Activated CD8-positive, alpha-beta T cell treated with anti-CD3 and anti-CD28 coated beads, Interleukin-2, amount 10 ng/mL, durations not matched to agents 7 days and 5 days (primary cell): ENCODE measurements at places on chromosomes 1 and 21. TPM values are rescaled to one million over a fixed set of nuclear protein-coding genes. Genes with fewer than 3 reads are reported as not detected.

DNA sequence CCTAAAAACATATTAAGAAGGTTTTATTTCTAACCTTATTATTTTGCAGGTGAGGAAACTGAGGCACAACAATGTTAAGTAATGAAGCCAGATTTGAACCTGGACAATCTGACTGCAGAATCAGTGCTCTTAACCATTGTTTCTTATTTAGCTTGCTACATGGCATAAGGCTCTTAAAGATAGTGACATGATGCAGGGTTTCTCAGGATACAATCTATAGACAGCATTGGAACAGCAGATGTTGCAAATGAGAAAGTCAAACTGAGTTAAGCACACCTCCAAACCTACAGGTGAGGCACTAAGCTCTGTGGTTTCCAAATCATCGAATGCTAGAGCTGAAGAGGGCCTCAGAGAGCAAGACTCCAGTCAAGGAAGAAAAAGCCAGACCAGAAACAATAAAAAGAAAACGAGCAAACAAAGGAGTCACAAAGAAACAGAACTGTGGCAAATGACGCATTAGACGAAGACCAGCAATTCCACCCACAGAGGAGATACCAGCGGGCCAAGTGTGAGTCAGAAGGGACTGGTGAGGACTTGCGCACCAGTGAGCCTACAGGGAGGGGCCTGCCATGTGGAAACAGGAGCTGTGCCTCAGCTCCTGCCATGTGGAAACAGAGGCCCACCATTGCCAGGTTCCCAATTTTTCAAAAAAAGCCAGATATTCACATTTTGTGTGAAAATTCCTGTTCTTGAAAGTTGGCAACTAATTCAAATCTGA, 14.4 kb downstream of the CD58 start:
- H3K4me1 ChIP-seq = peaks cover 65% of the 10 kb centered on the region

DNA sequence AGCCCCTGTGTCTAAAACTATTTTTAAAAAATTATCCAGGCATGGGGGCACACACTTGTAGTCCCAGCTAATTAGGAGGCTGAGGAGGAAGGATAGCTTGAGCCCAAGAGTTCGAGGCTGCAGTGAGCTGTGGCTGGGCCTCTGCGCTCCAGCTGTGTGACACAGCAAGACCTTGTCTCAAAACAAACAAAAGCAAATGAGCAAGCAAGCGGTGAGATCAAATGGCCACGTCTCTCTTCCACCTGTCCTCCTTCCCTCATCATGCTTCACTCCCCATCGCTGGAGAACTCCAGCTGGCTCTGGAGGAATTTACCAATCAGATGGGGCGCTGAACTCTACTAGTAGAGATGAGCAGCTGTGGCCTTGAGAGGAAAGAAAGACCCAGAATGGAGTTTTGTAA, 14.0 kb upstream of the REN start:
- H3K27ac ChIP-seq = no peak overlapping the region
- no peak for DNase-seq
- no peak overlapping the region for H3K4me3 ChIP-seq
- no peaks in the 10 kb centered on the region for H3K36me3 ChIP-seq
- H3K4me1 ChIP-seq = no peaks in the 10 kb centered on the region

GRCh38 chr1:202547215-202547614, 163.0 kb downstream of the SYT2 start:
- H3K27ac ChIP-seq = no peak overlapping the region
- DNase-seq = no peak
- H3K4me3 ChIP-seq = no peak overlapping the region
- no peaks in the 10 kb centered on the region for H3K36me3 ChIP-seq
- H3K4me1 ChIP-seq = peaks cover 18% of the 10 kb centered on the region

Gene RAB13
- total RNA-seq = 6.5 TPM

Gene FCRL2
- not detected for total RNA-seq

DNA sequence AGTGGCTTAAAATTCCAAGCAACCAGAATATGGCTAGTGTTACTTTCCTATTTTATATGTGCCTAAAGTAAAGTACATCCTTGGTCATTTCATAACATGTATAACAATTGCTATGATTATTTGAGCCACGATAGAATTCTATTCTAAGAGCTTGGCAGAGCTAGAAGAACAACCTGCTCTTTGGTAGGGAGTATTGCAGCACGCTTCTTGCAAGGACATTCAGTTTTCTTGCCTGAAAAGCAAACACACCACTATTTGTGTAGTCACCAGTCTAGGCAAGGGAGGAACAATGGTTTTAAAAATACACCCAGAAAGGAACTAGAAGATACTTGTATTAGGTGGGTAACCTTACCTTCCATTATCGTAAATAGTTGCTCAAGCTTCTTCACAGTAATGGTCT, 51.5 kb downstream of the CNST start:
- H3K27me3 ChIP-seq = no peaks in the 10 kb centered on the region
- H3K27ac ChIP-seq = no peak overlapping the region
- no peak overlapping the region for H3K4me3 ChIP-seq

Gene NBPF3
- total RNA-seq = 5.1 TPM

GRCh38 chr1:37239225-37239740, 205.0 kb upstream of the GRIK3 start:
- no peak for DNase-seq
- H3K4me1 ChIP-seq = no peaks in the 10 kb centered on the region
- H3K27me3 ChIP-seq = peaks cover 8% of the 10 kb centered on the region

Gene FAM110D
- total RNA-seq = not detected

Gene KIAA1614
- total RNA-seq = 0.13 TPM

Gene LCE1A
- not detected for total RNA-seq

DNA sequence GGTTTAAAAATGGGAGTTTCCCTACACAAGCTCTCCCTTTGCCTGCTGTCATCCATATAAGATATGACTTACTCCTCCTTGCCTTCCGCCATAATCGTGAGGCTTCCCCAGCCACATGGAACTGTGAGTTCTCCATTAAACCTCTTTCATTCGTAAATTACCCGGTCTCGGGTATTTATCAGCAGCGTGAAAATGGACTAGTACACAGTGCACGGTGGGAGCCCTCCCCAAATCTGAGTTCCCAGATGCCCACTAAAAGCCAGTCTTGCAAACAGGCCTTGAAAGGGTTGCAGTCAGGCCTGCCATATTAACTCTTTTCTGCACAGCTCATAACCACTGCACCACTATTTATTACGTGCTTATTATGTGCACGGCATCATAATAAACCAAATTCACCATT, 400.9 kb downstream of the PRDM2 start:
- no peak overlapping the region for H3K27ac ChIP-seq
- H3K4me1 ChIP-seq = no peaks in the 10 kb centered on the region
- DNase-seq = no peak
- peaks cover 3% of the 10 kb centered on the region for H3K27me3 ChIP-seq
- no peaks in the 10 kb centered on the region for H3K36me3 ChIP-seq

Gene RCSD1
- total RNA-seq = 145 TPM

GRCh38 chr21:29939924-29940275, at the start of gene GRIK1:
Gene GRIK1, minus strand, starts transcription at chr21:29939996.
- H3K27me3 ChIP-seq = peaks cover 37% of the 10 kb centered on the region
- DNase-seq = no peak
- H3K4me1 ChIP-seq = peaks cover 2% of the 10 kb centered on the region
- H3K27ac ChIP-seq = no peak within 1 kb of the TSS

DNA sequence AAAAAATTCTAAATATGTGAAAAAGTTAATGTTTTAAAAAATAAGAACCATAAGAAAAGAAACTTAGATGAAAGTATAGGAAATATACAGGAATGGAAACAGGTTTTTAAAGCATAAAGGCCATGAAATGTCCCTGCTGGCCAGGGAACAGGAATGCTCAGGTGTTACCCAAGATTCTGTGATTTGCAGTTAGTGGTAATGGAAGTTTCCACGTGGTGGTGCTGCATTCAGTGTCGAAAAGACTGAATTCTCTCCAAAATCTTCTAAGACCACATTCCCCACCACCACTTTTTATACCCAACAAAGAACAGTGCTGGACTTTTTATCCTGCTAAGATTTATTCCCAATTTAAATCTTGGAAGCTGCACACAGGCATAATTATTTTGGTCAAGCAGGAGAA, 126.2 kb downstream of the PRRX1 start:
- H3K4me1 ChIP-seq = no peaks in the 10 kb centered on the region
- H3K4me3 ChIP-seq = no peak overlapping the region
- H3K27me3 ChIP-seq = no peaks in the 10 kb centered on the region
- no peak for DNase-seq

GRCh38 chr1:176206006-176206960, 803 bp downstream of the COP1 start:
- DNase-seq = peak; percentile 50
- H3K36me3 ChIP-seq = peaks cover 15% of the 10 kb centered on the region
- H3K4me1 ChIP-seq = peaks cover 31% of the 10 kb centered on the region

Gene PLA2G2D
- not detected for total RNA-seq

- DNase-seq = no peak
- H3K36me3 ChIP-seq = no peaks in the 10 kb centered on the region
- H3K4me1 ChIP-seq = no peaks in the 10 kb centered on the region
- H3K27ac ChIP-seq = no peak overlapping the region
These were observed 221.1 kb downstream of the DYRK1A start for GRCh38 chr21:37587635-37588177.

Gene CYP4A11
- not detected for total RNA-seq

Gene ILDR2
- total RNA-seq = 4.3 TPM

- DNase-seq = no peak
- H3K4me3 ChIP-seq = no peak overlapping the region
- H3K4me1 ChIP-seq = peaks cover 14% of the 10 kb centered on the region
- H3K36me3 ChIP-seq = no peaks in the 10 kb centered on the region
- H3K27ac ChIP-seq = no peak overlapping the region
These were observed 274.1 kb downstream of the RRAGC start for GRCh38 chr1:38585460-38585859.

Gene F13B
- total RNA-seq = not detected

Gene TRIM46
- 14.6 TPM for total RNA-seq

DNA sequence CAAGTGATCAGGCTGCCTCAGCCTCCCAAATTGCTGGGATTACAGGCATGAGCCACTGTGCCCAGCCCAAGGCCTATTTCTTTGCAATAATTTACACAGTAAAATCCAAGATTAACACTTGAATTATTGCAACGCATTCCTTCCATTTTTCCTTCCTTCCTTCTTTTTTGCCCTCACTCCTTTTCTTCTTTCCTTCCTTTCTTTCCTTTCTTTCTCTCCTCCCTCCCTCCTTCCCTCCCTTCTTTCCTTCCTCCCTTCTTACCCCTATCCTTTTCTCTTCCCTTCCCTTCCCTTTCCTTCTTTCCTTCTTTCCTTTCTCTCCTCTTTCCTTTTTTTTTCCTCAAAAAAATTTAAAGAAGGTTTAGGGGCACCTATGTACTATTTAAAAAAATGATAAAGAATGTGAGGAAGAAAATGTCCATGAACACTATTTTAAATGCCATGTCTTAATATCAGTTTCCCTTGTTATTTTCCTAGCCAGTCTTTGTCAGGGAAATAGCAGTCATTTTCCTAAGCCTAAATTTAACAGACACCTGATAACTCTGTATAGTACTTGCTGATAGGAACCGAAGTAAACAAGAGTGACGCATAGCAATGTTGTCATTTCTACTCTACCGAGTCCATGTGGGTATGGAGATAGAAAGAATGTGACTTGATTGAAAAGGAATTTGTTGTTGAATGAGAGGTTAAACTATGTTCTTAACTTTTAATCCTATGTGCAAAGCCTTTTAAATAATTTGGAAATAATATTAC, 79.8 kb upstream of the HMCN1 start:
- H3K27ac ChIP-seq = no peak overlapping the region
- no peak for DNase-seq
- no peak overlapping the region for H3K4me3 ChIP-seq
- H3K27me3 ChIP-seq = no peaks in the 10 kb centered on the region
- peaks cover 2% of the 10 kb centered on the region for H3K36me3 ChIP-seq

Gene SPRR4
- total RNA-seq = not detected

DNA sequence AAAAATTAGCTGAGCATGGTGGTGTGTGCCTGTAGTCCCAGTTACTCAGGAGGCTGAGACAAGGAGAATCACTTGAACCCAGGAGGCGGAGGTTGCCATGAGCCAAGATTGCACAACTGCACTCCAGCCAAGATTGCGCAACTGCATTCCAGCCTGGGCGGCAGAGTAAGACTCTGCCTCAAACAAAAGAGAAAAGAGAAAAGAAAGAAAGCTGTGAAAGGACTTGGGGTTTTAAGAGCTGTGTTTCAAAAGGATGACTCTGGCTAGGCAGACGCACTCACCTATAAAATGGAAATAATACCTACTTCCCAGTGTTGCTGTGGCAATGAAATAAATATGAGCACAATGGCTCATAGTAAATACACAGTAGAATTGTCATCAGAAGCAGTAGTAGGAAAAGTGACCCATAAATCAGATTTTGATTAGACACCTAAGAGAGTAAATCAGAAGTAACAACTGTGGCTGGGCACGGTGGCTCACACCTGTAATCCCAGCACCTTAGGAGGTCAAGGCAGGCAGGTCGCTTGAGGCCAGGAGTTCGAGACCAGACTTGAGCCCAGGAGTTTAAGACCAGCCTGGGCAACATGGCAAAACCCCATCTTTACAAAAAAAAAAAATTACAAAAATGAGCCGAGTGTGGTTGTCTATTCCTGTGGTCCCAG, 45.9 kb upstream of the PUM1 start:
- DNase-seq = no peak
- H3K27ac ChIP-seq = no peak overlapping the region
- H3K4me3 ChIP-seq = no peak overlapping the region
- H3K27me3 ChIP-seq = peaks cover 6% of the 10 kb centered on the region
- H3K36me3 ChIP-seq = no peaks in the 10 kb centered on the region

GRCh38 chr1:172746091-172746949, 87.4 kb downstream of the FASLG start:
- H3K27ac ChIP-seq = peak overlapping the region; percentile 44
- peak overlapping the region; percentile 18 for H3K4me3 ChIP-seq
- H3K27me3 ChIP-seq = peaks cover 15% of the 10 kb centered on the region
- H3K4me1 ChIP-seq = peaks cover 44% of the 10 kb centered on the region
- no peaks in the 10 kb centered on the region for H3K36me3 ChIP-seq
- peak; percentile 65 for DNase-seq
